Endodermal cell (in vitro differentiated cells): ENCODE measurements at places on chromosomes 7 and 10. TPM values are rescaled to one million over a fixed set of nuclear protein-coding genes. Genes with fewer than 3 reads are reported as not detected.

Gene CALML5
- not detected in 2 replicates for total RNA-seq

Gene ADCYAP1R1
- 1.6 and 2.1 TPM in 2 replicates for total RNA-seq

Gene CYP3A4
- not detected in 3 replicates for total RNA-seq

Gene DNMBP
- total RNA-seq = 38.1 and 45.4 TPM in 2 replicates

Gene PLAU
- 2.7 and 3.4 TPM in 2 replicates for total RNA-seq
